Endodermal cell (in vitro differentiated cells): ENCODE measurements at places on chromosomes 6 and 20.

GRCh38 chr6:132341646-132342045 is 59.6 kb downstream of the MOXD1 start:
- DNase-seq = no peak

- no peak for DNase-seq
These were observed 106.2 kb downstream of the ERMARD start for GRCh38 chr6:169857343-169858292.

- DNase-seq = peak; percentile 89
These were observed 348 bp upstream of the AFDN start for GRCh38 chr6:167826230-167826895.

DNA sequence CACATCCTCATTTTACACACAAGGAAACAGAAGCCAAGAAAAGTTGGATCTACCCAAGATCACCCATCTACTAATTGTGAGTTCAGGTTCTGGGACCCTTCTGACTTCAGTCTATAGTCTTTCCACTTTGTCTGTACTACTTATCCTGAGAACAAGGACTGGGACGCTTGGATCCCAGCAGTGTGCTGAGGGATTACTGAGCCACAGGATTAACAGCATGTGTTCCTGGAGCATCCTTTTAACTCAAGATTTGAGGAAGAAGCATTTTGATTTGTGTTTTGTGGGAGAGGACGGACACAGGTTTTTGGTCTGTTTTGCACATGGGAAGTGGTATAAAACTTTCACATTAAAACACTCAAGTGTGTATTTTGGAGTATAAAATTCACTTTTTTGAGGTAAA is 4.4 kb downstream of the ENPP4 start:
- no peak for DNase-seq

- DNase-seq = no peak
These were observed 136.1 kb upstream of the SUPT3H start for GRCh38 chr6:45513843-45514242.

DNA sequence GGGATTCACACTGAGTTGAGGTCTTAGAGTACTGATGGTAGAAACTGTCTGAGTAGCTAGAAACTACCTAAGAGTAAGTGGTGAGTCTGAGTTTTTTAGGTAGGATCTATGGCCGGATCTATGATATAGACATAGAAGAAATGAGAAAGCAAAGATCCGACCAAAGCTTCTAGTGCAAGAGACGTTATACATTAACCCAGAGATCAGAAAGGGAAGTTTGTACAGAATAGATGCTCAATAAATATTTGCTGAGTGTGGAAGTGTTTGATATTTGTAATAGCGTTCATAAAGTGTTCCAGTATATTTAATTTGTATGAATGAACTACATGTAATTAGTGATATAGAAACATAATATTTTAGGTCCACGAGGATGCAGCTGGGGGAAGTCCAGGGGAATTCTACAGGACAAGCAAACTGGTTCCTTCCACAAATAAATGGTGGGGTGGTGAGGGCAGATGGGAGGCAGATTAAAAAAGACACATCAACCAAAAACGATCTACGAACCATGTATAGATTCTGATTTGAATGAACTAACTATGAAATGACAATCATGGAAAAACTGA is 31.9 kb upstream of the JARID2 start:
- no peak for DNase-seq

DNA sequence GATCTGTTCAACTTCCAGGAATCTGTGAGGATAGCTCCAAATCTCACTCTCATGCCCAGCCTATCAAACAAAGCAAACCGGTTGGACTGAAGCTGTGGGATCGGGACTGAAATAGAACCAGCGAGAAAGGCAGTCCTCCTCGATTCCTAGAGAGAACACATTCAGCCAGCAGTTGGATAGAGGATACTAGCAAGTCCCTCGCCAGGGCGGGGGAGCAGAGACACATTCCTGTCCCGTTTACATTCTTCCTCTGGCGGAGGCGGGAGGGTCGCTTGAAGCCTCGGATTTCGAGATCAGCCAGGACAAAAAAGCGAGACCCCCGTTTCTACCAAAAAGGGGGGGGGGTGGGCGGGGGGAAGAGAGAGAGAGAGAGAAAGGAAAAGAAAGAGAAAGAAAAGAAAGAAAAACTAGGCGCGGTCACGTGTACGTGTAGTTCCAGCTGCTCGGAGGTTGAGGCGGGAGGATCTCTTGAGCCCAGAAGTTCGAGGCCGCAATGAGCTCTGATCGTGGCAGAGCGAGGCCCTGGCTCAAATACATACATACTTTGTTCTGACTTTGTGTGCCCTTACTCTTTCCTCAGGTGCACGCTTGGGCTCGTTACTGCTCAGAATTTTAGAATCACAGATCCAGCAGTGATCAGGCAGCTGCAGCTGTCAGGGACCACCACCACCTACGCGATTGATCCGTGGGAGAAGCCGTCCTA is 19.5 kb downstream of the ZNF311 start:
- DNase-seq = peak; percentile 95

- no peak for DNase-seq
These were observed 59.7 kb downstream of the SYNJ2 start for GRCh38 chr6:158041370-158041769.

- no peak for DNase-seq
These were observed 20.5 kb upstream of the NT5E start for GRCh38 chr6:85429346-85429745.

GRCh38 chr6:109121411-109121810 is 26.1 kb downstream of the CEP57L1 start:
- DNase-seq = no peak

DNA sequence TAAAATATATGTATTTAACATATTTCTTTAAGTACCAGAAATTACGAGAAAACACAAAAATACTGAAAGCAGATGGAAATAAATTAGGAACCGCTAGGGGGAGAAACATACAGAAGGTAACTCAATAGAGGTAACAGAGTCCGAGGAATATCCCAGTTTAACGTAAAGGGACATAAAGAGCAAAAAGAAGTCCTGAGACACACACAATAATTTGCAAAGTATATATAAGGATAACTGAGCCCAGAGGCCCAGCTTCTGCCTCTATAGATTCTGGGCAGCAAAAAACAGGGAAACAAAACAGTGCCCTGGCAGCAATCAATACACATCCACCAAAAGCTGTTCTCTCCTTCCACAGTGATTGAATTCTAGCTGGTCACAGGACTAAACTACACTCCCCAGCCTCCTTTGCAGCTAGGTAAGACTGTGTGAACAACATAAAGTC is 15.1 kb downstream of the TBC1D32 start:
- DNase-seq = peak; percentile 55

DNA sequence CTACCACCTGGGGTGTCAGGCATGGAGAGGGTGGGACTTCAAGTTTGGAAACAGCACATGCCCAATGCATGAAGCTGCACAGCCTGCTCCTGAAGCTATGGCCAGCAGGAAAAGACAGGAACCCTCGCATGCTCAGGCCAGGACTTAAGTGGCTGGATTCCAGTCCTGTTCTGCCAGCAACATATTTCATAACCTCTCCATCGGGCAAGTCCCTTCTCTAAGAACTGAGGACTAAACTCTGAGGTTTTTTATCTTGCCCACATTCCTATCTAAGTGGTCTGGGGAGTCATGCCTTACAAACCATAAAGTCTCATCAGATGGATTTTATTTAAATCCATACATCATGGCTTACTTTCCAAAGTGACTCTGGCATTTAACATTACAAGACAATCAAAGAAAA is 27.5 kb upstream of the AGPAT4 start:
- no peak for DNase-seq

GRCh38 chr20:59933849-59934585 is 580 bp upstream of the SYCP2 start:
- DNase-seq = peak; percentile 95

GRCh38 chr6:138864343-138864890 is 68.5 kb downstream of the ECT2L start:
- no peak for DNase-seq

DNA sequence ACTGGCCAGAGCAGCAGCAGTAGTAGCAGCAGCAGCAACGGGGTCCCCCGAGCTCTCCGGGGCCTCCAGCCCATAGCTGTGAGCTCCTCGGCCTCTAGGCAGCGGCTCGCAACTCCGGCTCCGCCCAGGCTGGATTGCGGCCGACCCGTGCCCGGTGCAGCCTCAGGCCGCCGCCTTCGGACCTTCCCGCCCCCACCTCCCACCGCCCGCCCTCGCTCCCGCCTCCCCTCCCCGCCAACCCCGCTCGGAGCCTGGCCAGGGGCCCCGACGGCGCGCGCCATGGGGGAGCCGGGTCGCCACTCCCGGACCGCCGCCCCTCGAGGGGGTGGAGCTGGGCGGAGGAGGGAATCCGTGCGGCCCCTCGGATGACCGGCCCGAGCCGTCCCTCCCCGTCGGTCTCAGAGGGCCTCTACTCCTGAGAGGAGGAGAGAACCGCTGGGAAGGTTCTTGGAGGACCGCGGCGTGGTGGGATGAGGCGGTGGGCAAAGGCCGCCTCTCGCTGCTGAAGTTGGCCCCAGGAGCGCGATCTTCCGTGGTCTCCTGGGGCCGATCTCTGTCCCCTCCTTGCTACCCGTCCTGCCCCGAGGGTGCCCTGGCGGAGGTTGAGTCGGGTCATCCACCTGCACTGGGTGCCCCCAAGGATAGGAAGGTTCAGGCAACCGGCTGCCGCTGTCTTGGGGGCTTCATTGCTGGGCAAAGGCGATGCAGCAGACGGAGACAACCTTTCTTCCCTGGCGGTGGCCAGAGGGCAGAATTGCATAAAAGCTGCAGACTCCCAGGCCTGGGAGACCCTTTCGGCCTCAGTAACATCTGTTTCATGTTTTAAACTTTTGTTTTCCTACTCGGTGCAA is at the start of gene ADAM33:
ADAM33 (minus strand) TSS at position 80 of the 851 bp plus-strand sequence; CDS start at position 74, 6 bp downstream.
- DNase-seq = peak; percentile 83

GRCh38 chr6:143755301-143755744 is 77.6 kb downstream of the PHACTR2 start:
- DNase-seq = no peak

DNA sequence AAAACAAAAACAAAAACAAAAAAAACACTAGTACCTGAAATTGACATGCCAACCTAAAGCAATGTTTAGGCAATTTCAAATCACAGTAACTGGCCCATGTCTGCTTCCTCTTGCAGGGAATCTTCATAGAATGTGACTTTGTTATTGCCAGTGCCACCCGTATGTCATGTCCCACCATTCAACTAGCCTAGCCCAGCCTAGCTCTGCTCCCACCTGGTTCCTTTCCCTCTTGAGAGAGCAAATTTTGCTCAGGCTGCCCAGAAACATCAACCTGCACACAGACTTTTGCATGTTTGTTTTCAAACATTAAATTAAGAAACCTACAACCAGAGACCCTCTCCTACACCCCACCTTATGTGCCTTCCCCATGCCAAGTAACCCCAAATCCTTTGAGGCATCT is 124.8 kb upstream of the SLC2A12 start:
- DNase-seq = no peak

- DNase-seq = no peak
These were observed 35.4 kb upstream of the SSTR4 start for GRCh38 chr20:22999756-23000155.

DNA sequence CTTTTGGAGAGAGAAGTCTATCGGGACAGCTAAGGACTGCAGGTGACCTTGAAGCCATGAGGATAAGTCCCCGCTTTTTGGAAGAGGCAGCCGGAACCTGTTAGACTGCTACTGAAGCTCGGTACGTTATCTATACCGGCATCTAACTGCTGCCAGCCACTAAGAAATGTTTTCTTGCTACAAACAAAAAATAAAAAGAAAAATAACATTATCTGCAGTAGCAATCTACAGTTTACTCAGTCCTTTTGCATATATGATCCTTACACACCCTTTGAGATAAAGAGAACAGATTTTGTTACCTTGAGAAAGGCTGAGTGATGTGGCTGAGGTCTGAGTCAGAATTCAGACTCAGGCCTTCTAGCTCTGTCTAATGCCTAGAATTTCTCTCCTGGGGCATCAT is 314.6 kb downstream of the CDH26 start:
- no peak for DNase-seq

- DNase-seq = no peak
These were observed 13.6 kb downstream of the COL9A1 start for GRCh38 chr6:70289299-70289698.

GRCh38 chr6:53862662-53863462 is 68.1 kb downstream of the LRRC1 start:
- no peak for DNase-seq

GRCh38 chr6:10309457-10310329 is 105.2 kb downstream of the TFAP2A start:
- no peak for DNase-seq

- no peak for DNase-seq
These were observed 248.5 kb downstream of the BTBD9 start for GRCh38 chr6:38391206-38391605.

GRCh38 chr6:35388030-35388429 is 45.7 kb downstream of the PPARD start:
- DNase-seq = no peak

GRCh38 chr6:21523652-21524051 is 69.9 kb upstream of the SOX4 start:
- no peak for DNase-seq

DNA sequence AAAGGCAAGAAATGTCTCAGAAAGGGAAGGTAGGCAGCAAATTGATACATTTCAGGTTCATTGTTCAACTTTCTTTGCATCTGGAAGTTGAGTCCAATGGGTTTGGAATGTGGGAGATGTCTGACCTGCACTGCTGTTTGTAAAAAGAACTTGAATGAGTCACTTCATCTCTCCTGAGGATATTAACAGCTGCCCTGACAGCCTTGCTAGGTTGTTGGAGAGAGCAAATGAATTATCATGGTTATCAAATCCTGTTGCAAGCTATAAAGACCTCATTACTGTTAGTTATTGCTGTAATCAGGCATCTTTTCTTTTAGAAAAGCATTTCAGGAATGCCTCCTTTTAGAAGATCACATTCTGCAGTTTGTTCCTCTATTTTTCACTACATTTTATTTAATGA is 23.0 kb upstream of the FLRT3 start:
- DNase-seq = no peak

DNA sequence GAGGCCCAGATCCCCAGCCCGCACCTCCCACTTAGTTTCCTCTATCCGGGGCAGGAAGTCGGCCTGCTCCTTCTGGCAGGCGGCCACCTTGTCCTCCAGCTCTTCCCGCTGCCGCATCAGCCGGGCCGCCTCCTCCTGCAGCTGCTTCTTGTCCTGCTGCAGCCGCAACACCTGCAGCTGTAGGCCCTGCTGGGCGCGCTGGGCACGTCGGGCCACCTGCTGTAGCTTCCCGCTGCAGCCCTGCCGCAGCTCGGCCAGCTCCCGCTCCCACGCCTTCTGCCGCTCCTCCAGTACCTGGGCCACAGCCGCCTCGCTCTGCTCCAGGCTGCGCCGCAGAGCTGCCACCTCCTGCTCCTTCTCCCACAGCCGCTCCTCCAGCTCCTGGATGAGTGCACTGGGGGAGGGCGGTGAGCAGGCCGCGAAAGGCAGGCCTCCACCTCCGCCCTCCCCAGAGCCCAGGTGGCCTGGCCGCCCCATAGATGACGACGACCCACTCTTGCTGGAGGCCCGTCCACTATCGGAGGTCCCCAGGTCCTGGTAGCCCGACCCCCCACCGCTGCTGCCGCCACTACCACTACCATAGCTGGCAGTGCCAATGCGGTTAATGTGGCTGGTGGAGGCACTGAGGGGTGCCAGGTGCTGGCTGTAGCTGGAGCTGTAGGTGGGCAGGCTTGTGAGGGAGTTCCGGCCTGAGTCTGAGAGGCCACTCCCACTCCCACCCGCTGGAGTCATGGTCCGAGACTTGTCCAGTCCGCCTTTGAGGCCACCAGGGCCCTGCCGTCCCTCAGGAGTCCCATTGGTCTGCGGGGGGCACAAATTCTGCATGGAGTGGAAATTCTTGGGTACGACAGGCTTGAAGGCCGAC is 6.0 kb upstream of the FASTKD5 start:
- no peak for DNase-seq
